NCI-H2227 treated with DMSO at 0.1 percent for 48 hours (cell line): ENCODE measurements at places on chromosomes 13 and 19.

- DNase-seq = no peak
Measured at GRCh38 chr13:97892717-97893116, 60.8 kb upstream of the IPO5 start.

DNA sequence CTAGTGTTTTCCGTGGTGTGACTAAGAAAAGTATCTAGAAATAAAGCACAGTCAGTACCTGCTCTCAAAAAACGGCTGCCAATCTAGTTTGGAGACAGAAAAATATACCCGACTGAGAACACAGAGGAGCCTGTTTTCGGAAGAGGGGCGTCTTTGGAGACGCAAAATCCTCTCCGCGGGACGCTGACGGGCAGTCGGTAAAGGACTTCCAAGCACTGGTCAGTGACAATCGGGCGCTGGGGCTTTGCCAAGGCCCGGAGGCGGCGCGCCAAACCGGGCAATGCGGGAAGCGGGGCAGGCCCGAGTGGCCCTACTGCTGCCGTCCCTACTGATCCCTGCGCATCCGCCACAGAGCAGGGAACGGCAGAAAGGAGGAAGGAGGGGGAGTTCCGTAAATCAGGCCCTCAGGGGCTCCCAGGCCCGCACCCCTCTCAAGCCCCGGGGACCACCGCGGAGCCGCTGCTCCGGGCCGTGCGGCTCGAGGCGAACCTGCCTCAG is 588 bp upstream of the DPY19L3 start:
- no peak for DNase-seq

- DNase-seq = no peak
Measured at GRCh38 chr19:46992699-46993535, 26.7 kb upstream of the NPAS1 start.

GRCh38 chr13:43240278-43240677 is 216.9 kb downstream of the DNAJC15 start:
- DNase-seq = no peak

DNA sequence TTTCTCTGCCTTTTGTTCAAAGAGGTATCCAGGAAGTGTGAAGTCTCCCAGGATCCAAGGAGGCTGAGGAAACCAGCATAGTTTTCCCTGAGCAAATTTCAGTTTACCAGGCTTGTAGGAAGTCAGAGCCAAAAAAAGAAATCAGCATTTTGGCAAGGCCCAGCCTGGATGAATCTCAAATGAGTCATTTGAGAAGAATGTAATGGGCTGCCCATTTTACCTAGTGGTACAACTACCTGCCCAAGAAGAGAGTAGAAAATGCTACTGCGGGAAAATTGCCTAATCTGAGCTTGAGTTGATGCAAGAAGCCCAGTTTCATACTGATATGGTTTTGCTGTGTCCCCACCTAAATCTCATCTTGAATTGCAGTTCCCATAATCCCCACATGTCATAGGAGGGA is 284.1 kb upstream of the ZNF507 start:
- no peak for DNase-seq

DNA sequence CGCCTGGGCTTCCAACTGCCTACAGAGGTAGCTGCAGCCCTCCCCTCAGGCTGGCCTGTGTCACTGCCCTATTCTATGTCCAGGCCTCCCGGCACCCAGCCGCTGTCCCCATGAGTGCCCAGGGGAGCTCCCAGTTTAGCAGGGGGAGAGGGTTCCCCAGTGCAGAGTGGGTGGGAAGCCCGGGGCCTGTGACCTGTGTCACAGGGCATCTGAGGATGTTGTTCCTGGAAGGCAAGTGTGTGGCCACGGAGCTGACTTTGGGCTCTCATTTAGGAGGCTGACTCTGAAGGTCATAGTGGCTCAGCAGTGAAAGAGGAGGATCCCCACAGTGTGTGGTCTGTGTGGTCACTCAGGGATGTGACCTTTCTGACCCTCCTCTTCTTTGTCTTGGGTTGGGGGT is 25.1 kb downstream of the PPP1R37 start:
- no peak for DNase-seq

DNA sequence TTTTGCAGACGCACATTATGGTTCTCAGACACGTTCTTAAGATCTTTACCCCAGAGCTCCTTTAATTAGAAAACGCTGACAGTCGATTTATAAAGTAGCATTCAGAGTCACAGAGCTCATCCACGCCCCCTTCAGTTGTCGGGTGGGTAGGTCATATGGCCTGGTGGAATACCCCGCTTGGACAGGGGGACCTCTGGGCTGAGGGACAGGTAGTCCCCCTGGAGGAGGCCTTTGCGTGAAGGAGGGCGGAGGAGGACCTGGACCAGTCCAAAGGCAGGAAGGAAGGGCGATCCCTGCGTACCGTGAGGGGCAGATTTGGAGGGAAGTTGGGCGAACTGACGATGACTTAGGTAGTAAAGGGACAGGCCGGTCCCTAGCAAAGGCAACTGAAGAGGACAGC is 20.5 kb downstream of the VASP start:
- no peak for DNase-seq

DNA sequence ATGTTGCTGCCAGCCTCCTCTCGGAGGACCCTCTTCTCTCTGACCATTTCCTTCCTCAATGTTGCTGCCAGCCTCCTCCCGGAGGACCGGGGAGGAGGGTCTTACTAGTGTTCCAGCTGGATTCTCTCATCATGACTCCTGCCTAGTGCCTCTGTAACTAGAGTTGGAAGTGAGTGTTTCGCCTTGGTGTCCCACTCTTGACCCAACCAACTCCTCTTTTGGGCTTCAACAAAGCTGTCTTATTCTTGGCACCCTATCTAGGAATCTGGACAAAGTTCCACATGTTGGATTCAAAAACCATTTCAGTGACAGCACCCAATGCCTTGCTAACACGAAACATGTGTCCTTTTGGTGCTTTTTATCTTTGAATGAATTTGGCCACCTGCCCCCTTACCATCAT is 165.4 kb downstream of the GPC5 start:
- no peak for DNase-seq

DNA sequence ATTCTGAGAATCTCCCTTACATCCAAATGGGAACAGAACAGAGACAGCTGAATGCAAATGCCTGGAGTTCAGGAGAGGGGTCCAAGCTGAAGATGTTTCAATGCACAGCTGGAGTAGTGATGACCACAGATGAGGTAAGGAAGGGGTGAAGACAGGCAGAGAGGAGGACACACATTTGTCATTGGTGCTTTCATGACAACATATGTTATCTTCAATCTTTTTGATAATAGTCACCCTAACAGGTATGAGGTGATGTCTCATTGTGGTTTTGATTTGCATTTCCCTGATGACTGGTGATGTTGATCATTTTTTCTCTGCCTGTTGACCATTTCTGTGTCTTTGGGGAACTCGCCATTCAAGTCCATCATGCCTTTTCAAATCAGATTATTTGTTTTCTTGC is 19.2 kb downstream of the SIGLEC7 start:
- DNase-seq = no peak

- no peak for DNase-seq
Measured at GRCh38 chr13:48489666-48490065, 43.2 kb downstream of the RCBTB2 start.

GRCh38 chr13:94765814-94766213 is 53.5 kb upstream of the SOX21 start:
- DNase-seq = no peak

GRCh38 chr13:48784916-48785548 is 131.3 kb downstream of the CYSLTR2 start:
- DNase-seq = no peak

GRCh38 chr19:48964205-48965039 is 687 bp upstream of the FTL start:
- no peak for DNase-seq

DNA sequence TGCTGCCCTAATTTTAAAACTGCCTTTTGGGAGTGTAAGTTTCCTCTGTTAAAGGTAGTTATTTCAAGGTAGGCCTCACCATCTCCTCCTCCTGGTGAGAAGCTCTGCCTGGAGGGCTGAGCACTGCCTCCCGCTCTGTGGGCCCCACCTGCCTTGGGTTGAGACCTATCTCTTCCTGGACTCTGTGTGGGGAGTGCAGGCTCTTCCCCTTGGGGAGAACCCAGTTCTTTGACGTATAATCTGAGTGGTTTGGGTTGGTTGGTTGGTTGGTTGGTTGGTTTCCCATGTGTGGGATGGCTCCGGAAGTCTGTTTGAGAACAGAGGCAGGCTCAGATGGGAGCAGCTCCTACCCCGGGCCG is 39.1 kb downstream of the ACTN4 start:
- no peak for DNase-seq

- DNase-seq = no peak
Measured at GRCh38 chr19:47280183-47280797, 5.6 kb downstream of the INAFM1 start.
